ENCODE measurements at places on chromosomes 3 and 15.
A peak's percentile ranks its signal among the peaks of the same experiment; 100 is the strongest.

GRCh38 chr3:127172211-127172610 lies 20.7 kb upstream of the PRR23E start:
- DNase-seq: no peak

DNA sequence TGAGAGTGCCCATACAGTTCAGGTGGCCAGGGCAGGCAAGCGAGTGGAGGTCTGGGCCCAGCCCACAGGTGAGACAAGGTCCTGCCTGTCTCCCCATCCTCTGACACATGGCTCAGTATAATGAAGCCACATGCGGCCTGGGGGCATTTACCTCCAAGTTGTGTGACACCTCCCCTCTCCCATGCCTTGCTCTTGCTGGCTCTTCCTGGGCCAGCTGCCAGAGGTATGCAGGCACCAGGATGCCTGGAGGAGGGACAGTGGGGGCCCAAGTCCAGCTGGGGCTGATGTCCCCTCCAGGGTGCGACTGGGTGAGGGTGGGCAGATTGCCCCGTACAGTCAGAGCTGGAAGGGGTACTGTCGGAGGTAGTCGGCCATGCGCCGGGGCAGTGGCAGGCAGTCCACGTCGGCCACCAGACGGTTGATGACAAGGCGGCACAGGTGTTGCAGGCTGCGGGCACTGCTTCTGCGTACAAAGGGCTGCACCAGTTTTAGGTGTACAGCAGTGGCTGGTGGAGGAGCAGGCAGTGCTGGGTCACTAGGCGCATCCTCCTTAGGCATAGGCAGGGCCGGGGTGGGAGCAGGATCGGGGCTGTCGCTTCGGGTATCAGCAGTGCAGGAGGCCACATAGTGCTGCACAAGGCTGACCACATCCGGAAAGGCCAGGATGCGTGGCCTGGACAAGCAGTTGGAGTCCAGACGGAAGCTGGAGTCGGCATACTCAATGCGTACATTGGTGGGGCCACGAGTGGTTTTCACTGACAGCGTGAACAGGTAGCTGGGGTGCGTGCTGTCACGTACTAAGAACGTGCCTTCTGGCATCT lies 4.1 kb downstream of the CISH start:
- DNase-seq: no peak

GRCh38 chr15:83871808-83872559 lies 218.1 kb downstream of the ADAMTSL3 start:
- no peak for DNase-seq

DNA sequence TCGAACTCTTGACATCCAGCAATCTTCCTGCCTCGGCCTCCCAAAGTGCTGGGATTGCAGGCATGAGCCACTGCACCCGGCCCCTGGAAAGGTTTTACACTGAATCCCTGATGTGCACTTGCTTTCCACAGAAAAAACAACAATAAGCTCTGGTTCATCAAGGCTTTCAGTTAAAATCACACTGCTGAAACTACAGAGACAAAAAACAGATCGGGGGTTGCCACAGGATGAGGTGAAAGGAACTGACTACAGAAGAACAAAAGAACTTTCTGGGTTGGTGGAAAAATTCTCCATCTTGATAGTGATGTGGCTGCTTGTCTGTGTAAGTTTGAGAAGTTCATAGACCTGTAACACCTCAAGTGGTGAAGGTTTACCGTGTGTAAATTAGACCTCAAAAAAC lies 2.9 kb downstream of the RAB43 start:
- DNase-seq: no peak

- peak; percentile 18 for DNase-seq
Observed at GRCh38 chr3:48013288-48013980, 2.8 kb downstream of the MAP4 start.

DNA sequence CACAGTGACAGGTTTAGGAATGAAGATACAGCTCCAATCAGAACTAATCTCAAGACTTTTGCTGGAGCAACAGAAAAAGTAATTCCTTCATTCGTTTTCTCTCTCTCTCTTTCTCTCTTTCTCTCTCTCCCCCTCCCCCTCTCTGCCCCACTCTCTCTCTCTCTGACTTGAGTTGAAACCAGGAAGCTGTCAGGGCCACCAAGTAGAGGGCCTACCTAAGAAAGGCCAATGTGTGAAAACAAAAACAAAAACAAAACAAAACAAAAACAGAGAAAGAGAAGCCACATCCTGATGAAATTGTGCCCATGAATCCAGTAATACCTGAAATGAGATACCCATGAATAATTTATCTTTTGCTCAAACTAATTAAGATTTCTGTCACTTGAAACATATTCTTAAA lies 72.9 kb downstream of the ATP8B4 start:
- no peak for DNase-seq

DNA sequence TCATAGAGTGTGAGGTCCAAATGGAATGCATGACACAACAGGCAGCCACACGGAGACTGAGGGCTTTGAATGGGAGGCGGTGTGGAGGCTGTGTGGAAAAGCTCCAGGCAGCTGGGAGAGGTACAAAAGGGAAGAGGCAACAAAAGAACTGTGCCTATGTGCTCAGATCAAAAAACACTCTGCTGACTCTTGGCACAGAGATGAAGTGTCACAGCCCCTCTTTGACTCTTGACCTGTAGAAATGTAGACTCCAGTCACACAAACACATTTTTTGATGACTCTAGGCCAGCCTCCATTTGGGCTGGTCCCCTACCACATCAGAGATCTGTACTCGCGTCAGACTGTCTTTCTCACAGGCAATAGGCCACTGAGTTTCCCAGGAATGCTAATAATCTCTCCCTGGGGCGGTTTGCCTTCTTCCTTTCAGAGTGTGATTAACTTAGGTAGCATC lies 456.0 kb downstream of the TUSC7 start:
- no peak for DNase-seq

GRCh38 chr3:126373146-126373613 lies 16.0 kb upstream of the KLF15 start:
- no peak for DNase-seq

GRCh38 chr15:31485431-31485830 lies 158.8 kb downstream of the KLF13 start:
- DNase-seq: no peak

DNA sequence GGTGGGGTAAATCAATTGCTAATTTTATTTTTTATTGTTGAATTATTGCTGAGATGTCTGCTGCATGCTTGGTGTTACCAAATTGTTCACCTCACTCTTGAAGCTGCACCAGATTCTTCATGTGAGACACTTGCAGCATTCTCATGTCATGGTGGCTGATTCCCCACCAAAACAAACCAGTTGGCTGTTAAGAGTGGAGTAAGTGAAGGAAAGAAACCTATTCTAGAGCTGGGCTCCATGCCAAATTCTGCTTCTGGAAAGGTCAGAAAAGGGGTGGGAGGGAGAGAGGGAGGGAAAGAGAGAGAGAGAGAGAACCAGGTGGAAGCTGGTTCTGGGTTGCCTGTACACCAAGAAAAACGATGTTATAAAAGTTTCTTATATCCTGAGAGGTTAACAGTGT lies 317.5 kb upstream of the THRB start:
- no peak for DNase-seq

- no peak for DNase-seq
Observed at GRCh38 chr3:42762046-42762724, 10.9 kb downstream of the CCDC13 start.

DNA sequence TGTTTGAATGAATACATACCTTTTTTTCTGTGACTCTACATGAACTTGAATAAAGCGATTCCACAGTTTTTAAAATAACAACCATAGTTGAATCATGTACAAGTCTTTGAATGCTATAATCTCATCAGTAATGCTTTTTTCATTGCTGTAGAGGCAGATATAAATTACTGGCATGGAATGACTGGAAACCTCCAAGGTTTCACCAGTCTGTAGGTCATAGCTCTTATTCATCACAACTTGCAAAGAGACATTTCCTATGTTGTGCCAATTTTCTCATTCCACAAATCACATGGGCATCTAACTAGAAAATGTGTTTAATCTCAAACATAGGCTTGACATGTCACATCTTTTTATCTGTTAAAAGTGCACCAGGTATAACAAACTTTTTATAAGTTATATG lies 407.1 kb upstream of the KCNMB2 start:
- no peak for DNase-seq

DNA sequence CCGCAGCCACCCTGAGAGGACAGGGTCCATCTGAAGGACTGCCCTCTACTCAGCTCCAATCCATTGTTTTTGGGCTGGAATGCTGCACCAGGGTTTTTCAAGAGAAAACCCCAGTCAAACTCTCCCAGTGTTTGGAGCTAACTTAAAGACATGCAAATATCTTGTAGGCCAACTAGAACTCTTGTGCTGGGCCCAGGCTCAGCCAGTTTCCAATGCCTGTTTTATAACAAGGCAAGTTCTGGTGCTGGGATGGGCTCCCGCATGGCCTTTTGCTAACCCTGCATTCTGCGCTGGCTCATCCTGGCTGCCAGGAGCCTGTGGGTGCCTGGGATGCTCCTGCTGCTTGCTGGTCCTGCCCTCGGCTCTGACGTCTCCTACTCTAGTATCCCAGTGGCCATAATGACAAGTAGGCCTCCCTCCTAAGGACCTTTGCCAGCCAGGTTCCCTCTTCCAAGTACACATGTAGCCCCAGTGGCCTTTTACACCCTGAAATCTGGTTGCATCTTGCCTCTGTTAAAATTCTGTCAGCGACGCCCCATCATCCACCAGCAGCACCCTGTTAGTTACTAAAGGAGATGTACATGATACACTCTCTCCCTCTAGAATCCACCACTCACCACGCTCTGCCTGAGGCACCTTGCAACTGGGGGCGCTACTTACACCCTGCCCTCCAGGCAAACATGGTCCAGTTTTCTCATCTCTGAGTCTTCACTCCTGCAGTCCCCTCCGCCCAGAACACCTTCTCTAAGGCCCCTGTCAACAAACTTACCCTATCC lies 30.5 kb upstream of the RAB6B start:
- DNase-seq: no peak

DNA sequence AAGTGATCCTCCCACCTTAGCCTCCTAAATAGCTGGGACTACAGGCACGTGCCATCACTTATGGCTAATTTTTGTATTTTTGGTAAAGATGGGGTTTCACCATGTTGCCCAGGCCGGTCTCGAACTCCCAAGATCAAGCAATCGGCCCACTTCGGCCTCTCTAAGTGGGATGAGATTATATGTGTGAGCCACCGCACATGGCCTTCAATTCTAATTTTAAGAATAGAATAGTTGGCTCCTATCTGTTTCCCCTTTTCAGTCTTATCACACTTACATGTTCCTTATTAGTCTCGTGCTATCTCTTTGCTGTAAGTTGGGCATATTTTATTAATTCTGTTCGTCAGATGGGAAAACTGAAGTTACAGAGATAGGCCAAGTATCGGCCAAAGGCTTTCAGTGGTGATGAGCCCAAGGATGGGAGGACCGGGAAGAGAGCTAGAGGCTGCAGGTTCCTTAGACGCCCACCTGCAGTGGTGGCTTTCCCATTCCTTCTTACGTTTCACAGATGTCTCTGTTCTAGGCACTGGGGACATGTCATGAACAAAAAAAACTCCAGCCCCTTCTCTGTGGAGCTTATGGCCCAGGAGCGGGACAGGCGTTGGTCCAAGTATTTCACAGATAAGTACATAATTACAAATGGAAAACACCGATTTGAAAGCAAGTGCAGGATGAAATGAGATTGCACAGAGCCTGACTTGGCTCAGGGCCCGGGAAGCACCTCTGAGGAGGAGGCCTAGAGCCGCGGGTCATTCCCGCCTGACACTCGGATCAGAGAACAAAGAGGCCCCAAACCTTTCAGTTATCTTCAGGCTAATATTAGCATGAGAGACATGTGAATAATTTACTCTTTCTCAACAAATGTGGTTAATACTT lies 91.1 kb upstream of the KLF13 start:
- DNase-seq: peak; percentile 31

DNA sequence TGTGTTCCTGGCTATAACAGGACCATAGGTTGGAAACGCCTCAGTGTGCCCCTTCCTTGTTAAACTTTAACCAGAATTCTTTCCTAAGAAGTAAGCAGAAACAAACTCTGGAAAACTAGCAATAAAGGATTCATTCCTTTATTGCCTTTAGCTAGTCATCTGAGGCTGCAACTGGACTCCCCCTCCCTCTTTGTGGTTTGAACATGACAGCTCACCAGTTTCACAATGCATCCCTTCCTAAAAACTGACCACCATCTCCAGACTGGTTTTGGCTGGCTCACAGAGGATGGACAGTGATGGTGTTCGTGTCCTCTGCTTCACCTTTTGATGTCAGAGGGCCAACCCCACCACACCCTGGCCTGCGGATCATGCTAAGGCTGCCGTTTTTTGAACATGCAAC lies 27.9 kb upstream of the TGFBR2 start:
- no peak for DNase-seq

- DNase-seq: no peak
Observed at GRCh38 chr3:29759411-29760225, 478.7 kb downstream of the RBMS3 start.

- no peak for DNase-seq
Observed at GRCh38 chr3:101229681-101230080, 90.7 kb downstream of the IMPG2 start.

DNA sequence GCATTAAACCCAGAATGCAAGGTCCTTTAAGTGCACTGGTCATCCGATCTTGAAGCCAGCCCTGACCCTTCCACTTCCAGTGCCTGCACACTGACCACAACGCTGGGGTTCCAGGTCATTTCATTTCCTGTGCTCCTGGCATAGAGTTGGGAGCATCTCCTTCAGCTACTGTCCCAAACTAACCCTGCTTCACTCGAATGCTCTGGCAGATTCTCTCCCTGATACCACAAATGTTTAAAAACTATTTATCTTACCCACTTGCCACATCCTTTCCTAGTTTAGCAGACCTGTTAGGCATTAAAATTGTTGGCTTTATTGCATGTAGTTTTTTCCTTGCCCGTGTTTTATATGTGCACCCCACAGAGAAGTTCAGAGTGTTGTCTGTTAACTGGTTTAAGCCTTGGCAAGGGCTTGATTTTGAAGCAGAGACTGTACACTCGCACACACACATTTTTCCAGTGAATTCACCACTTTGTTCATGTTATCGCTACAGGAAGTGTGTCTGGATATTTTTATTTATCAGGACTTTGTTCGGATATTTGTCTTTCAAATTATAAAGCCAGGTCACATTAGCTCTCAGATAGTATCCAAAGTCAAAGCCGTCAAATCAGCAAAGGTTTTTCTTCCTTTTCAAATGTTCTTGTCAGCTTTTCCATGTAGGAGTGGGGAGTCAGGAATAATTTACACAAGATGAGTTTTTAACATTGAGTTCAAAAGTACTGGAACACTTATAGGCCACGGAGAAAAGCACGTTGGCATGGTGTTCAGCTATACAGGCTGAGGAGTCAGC lies 77.3 kb downstream of the ABI3BP start:
- DNase-seq: no peak

DNA sequence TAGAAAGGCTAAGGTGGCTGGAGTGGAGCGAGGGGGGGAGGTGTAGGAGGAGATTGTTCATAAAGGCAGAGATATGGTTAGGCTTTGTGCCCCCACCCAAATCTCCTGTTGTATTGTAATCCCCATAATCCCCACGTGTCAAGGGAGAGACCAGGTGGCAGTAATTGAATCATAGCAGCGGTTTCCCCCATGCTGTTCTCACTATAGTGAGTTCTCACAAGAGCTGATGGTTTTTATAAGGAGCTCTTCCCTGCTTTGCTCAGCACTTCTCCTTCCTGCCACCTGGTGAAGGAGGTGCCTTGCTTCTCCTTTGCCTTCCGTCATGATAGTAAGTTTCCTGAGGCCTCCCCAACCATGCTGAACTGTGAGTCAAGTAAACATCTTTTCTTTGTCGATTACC lies 64.7 kb upstream of the CFAP161 start:
- no peak for DNase-seq

Data from A549 (cell line).